ENCODE measurements at places on chromosomes 1 and 21.
A peak's percentile ranks its signal among the peaks of the same experiment; 100 is the strongest.

- H3K4me3 ChIP-seq: no peak overlapping the region
- no peaks in the 10 kb centered on the region for H3K27me3 ChIP-seq
- no peak overlapping the region for H3K27ac ChIP-seq
- DNase-seq: no peak
- no peaks in the 10 kb centered on the region for H3K4me1 ChIP-seq
Measured at GRCh38 chr1:53550201-53550741, 91.1 kb downstream of the DMRTB1 start.

GRCh38 chr1:77279929-77280328 is 1.9 kb upstream of the AK5 start:
- no peak overlapping the region for H3K4me3 ChIP-seq
- H3K27me3 ChIP-seq: peaks cover 31% of the 10 kb centered on the region
- no peaks in the 10 kb centered on the region for H3K36me3 ChIP-seq

DNA sequence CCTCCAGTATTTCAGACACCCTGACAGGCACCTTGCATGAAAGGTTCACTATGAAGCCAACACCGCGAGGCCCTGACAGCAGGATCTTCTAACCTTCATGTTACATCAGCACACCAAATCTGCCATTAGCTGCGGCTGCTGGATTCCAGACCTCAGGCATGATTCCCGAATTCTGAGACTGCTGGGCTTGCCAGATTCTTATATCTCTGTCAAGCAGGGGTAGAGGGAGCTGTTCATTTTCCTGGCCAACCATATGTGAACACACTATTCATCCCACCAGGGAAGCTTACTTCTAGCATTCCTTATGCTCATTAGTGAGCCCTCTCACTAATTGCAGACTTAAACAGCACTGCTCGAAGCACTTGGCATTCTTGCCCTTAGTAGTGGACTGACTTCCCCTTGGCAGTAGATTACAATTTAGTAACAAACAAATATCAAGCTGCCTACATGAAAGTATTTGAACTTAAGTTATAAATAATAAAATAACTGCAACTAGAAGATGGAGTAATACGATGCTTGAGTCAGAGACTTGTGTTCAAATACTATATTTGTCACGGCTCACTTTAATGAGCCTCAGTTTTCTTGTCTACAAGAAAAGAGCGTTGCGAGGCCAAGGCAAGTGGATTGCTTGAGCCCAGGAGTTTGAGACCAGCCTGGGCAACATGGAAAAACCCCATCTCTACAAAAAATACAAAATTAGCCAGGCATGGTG is 43.3 kb downstream of the NID1 start:
- H3K27me3 ChIP-seq: no peaks in the 10 kb centered on the region
- H3K4me1 ChIP-seq: no peaks in the 10 kb centered on the region
- H3K4me3 ChIP-seq: no peak overlapping the region
- H3K36me3 ChIP-seq: no peaks in the 10 kb centered on the region
- DNase-seq: no peak

- DNase-seq: no peak
- peak overlapping the region; percentile 55 for H3K4me3 ChIP-seq
- H3K36me3 ChIP-seq: no peaks in the 10 kb centered on the region
- H3K27ac ChIP-seq: peak overlapping the region; percentile 53
- H3K4me1 ChIP-seq: peaks cover 11% of the 10 kb centered on the region
Measured at GRCh38 chr1:179814546-179814838, 63.1 kb downstream of the TOR1AIP2 start.

DNA sequence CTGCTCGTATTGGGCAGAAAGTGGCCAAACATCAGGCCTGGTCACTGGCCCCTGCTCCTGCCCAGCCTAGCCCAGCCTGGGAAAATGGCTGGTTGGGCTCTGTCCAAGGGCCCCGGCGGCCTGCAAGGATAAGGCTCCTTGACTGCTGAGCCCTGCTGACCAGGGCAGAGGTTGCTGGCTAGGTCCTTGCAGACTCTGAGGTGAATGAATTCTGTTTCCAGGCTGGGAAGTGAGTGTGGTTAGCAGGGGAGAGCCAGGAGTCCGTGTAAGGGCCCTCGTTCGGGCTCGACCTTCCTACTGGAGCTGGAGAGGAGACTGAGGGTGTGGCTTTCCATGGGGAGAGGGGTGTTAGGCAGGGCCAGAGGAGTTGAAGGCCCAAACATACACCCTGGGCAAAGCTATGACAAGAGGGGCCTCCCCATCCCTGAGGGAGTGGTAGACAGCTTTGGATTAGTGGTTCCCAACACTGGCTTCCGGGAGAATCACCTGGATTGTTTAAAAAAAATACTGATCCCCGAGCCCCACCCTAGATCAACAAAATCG is 20.6 kb downstream of the CSF1 start:
- H3K4me3 ChIP-seq: no peak overlapping the region
- H3K4me1 ChIP-seq: peaks cover 24% of the 10 kb centered on the region
- DNase-seq: no peak
